Activated naive CD8-positive, alpha-beta T cell treated with anti-CD3 and anti-CD28 coated beads for 36 hours (primary cell): ENCODE measurements at places on chromosomes 11 and 22.

DNA sequence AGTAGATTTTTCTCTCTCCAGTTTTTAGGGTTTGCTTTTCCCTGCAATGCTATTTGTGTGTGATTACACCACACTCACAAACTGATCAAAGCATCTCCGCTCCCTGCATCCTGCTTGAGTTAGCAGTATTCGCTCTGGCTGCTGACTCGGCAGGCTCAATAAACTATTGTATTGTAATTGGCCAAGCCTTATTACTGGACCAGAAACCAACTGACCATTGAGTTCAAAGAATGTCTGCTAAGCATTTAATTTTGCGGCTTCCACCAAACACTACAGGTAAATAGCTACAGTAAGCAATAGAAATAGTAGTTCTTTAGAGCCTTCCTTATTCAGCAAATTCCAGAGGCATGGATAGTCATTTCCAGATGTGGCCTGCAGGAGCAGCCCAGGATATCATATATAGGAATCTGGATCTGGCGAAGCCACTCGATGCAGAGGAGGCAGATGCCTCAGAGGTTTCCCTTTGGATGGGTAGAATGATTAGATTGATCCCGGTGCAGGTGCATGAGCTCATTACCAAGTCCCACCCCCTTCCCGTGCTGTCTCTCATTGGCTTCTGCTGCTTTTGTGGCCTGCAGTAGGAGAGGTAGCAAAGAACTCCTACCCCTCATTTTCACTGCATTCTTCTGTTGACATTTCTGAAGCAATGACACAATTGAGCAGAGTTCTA is 77.3 kb downstream of the COMMD9 start:
- DNase-seq: no peak

GRCh38 chr11:6571434-6572008 is 31.9 kb downstream of the RRP8 start:
- DNase-seq: no peak

- no peak for DNase-seq
Observed at GRCh38 chr22:37137903-37138665, 11.6 kb downstream of the IL2RB start.

GRCh38 chr11:126927623-126928022 is 72.9 kb downstream of the KIRREL3 start:
- DNase-seq: no peak
